Activated T-cell treated with anti-CD3 and anti-CD28 coated beads for 48 hours (primary cell): ENCODE measurements at places on chromosomes 5 and 9.

DNA sequence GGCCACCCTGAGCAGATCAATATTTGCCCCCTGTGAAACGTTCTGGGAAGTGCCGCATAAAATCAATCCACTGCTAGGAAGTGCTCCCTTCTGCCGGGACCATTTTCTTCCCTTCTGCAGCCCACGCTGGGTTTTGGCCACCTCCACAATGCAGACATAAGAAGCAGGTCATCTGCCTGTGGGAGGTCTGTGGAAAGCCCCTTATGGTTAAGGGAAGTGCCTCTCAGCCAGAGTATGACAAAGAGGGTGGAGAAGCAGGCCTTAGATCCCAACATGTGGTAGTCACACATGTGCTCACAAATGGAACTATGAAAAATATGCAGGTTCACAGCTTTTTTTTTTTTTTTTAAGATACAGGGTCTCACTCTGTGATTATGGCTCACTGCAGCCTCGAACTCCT is 82.8 kb downstream of the SLC1A3 start:
- DNase-seq: no peak

GRCh38 chr5:32928761-32929160 is 217.6 kb downstream of the NPR3 start:
- DNase-seq: no peak

GRCh38 chr5:178117923-178118701 is 4.8 kb downstream of the N4BP3 start:
- no peak for DNase-seq

- DNase-seq: no peak
These were observed 30.7 kb downstream of the TERT start for GRCh38 chr5:1264211-1264610.

DNA sequence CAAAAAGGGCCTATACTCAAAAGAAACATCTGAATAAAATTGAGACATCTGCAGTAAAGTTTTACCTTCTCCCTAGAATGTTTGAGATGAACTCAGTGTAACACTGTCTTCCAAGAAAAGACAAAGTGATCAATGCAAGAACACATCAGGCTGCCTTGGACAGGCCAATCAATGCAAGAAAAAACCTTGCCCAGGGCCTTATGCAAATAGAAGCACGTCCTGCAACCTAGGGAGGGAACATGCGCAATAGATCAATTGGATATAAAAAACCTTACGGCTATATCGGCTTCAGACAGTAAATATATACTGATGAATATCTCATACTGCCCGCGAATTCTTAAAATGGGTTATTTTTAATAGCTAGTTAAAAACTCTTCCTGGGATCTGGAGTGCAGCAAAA is 66.4 kb upstream of the POU5F2 start:
- no peak for DNase-seq

GRCh38 chr5:139268364-139269202 is 25.0 kb upstream of the MATR3 start:
- no peak for DNase-seq
